ENCODE measurements at places on chromosomes 16 and 17. TPM values are rescaled to one million over a fixed set of nuclear protein-coding genes. Genes with fewer than 3 reads are reported as not detected.

The BAIAP2 gene
- total RNA-seq: 6.8 TPM

GRCh38 chr16:11740567-11740966 lies 2.1 kb downstream of the TXNDC11 start:
- no peak for DNase-seq

DNA sequence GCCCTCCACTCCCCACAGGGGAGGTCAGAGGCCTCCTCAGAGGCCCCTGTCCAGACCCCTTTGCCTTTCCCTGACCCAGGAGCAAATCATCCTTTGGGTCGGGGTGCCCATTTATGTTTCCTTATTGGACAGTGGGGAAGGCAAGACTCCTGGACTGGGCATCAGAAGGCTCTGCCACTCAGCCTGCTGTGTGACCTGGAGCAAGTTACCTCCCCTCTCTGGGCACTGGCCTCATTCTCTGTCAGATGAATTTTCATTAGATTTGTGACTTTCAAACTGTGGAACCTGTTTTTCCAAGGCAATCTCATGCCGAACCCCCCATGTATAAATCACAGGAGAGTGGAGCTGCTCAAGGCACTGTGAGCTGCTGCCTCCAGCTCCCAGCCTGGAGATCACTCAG lies 47.0 kb upstream of the TOB1 start:
- no peak for DNase-seq

- peak; percentile 23 for DNase-seq
Measured at GRCh38 chr16:72832621-72833248, 215.2 kb downstream of the ZFHX3 start.

GRCh38 chr16:28879261-28879840 lies 1.1 kb downstream of the ATP2A1 start:
- no peak for DNase-seq

DNA sequence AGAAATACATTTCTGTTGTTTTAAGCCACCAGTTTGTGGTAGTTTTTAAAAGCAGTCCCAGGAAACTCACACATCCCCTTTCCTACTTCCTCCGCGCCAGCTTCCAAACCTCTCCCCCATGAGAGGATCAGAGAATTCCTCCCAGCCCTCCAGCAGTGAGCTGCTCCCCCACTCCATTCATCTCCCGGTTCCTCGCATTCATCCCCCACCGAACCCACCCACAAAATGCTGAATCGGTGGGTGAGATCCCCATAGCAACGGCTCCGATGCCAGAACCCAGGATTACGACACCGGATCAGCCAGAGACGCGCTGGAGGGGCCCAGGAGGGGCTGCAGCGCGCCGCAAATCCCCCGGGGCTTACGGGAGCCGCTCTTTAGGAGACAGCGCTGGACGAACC lies 251.4 kb upstream of the RPL38 start:
- no peak for DNase-seq

All from CD4-positive, CD25-positive, alpha-beta regulatory T cell (primary cell).